ENCODE measurements at places on chromosomes 13 and 19.

GRCh38 chr13:101098873-101099272 is 317.4 kb downstream of the NALCN start:
- DNase-seq, result no peak

GRCh38 chr13:45511310-45512097 is 46.8 kb downstream of the COG3 start:
- DNase-seq, result peak; percentile 83

- no peak for DNase-seq
Measured at GRCh38 chr13:23842406-23842805, 46.8 kb downstream of the MIPEP start.

DNA sequence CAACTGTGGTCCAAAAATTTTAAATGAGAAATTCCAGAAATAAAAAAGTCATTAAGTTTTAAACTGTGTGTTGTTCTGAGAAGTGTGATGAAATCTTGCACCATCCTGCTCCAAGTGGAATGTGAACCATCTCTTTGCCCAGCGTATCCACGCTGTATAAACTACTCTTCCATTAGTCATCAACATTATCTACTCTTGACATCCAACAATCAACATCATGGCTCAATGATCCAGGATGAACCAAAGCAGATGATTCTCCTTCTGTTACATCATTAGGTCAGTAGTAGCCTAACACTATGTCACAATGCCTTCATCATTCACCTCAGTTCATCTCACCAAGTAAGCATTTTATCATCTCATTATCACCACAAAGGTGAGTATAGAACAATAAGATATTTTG is 55.3 kb downstream of the SUCLA2 start:
- DNase-seq, result no peak

DNA sequence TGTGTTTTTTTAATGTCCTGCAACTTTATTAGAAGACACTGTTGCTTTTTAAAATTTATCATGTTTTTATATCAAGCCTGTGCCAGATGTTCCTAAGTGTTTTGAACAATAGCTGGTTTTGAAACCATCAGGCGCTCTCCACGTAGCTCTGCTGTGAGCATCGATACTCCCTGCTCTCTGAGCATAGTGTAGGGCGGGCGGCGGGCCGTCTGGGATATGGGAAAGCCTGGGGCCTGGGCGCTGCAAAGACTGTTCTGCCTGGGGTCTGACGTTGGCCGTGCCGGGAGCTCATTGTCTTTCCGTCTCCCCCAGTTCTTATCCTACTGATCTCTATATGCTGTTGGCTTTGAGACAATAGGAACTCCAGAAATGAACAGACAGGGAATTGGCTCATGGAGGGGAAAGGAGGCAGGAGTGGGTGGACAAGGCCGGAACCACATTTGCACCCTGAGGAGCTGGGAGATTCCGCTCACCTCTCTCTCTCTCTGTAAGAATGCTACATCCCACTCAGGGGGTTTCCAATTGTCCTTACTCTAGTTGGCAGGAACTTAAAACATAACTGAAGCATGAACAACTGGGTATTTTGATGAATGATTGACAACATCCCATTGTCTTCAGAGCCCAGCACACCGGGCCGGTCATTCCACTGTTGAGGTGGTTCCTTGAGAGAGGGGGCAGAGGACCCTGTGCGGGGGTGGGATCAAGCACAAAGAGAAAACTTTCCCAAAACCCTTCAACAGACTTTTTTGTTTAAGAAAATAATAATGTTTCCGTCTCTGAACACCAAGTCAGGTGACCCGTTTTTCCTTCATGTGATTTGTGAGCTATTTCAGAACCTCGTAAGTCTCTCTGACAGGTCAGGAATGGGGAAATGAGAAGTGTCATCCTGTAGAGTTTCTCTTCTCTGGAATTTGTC is 64.7 kb downstream of the COL4A2 start:
- DNase-seq, result no peak

GRCh38 chr13:32261567-32261966 is 53.6 kb downstream of the ZAR1L start:
- DNase-seq, result peak; percentile 26

GRCh38 chr19:18282021-18282787 is 782 bp upstream of the JUND start:
- DNase-seq, result peak; percentile 81

DNA sequence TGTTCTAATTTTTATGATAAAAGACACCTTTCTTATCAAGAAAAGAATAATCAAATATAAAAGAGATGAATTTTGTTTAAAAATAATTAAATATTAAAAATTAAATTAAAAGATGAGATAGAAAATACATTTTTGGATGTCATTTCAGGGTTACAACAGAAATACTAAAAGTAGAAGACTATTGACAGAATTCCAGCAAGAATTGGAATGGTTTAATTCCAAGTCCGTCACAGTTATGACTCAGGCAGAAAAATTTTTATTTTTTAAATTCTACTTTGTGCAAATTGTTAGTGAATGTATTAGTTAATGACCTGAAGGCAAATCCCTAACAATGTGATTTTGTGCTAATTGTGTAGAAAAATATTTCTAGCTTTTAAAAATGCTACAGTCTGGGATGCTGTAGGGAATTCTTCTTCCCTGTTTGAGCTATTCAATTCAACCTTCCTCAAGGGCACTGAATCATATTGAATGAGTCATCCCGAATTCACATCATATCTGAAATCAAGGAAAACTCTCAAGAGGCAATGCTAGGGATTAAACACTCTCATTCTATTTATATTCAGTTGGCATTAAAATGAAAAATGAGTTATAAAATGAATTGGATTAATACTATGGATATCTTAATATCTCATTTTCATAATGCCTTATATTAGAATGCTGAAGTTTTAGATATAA is 633.5 kb upstream of the ATXN8OS start:
- DNase-seq, result peak; percentile 73

DNA sequence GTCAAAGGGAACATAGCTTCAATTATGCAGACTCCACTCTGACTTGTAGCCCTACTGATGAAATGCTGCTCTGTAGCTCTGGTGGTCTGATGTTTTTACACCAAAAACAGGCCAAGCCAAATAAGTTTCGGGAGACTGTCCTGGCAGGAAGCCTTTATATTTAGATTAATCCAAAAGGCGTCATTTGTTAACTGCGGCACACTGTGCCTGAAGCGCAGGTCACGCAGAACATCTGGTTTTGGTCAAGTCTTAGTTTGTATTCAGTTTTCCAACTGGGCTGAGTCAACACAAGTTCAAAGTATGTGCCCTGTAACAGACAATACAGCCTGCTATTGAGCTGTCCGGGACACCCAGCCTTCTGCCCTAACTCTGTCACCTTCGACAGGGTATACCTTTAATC is 154.6 kb upstream of the IPO5 start:
- no peak for DNase-seq

GRCh38 chr19:17279436-17279835 is 2.3 kb upstream of the ANKLE1 start:
- DNase-seq, result no peak

DNA sequence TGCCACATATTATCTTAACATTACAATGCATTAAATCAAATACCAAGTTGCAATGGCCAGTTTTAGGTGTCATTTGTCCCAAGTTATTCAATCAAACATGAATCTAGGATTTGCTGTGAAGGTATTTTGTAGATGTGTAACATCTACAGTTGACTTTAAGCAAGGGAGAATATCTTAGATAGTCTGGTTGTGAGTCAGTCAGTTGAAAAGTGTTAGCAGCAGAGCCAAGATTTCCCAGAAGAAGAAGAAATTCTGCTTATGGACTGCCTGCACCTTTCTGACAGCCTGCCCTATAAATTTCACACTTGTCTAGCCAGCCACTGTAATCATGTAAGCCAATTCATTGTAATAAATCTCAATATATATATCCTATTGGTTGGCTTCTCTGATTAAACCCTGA is 41.3 kb upstream of the INTS6 start:
- no peak for DNase-seq

GRCh38 chr13:65913173-65913572 is 1317.0 kb downstream of the PCDH9 start:
- DNase-seq, result peak; percentile 73

- peak; percentile 64 for DNase-seq
Measured at GRCh38 chr13:27339299-27339698, 68.7 kb downstream of the RASL11A start.

GRCh38 chr13:114107686-114108081 is 24.7 kb downstream of the RASA3 start:
- no peak for DNase-seq

DNA sequence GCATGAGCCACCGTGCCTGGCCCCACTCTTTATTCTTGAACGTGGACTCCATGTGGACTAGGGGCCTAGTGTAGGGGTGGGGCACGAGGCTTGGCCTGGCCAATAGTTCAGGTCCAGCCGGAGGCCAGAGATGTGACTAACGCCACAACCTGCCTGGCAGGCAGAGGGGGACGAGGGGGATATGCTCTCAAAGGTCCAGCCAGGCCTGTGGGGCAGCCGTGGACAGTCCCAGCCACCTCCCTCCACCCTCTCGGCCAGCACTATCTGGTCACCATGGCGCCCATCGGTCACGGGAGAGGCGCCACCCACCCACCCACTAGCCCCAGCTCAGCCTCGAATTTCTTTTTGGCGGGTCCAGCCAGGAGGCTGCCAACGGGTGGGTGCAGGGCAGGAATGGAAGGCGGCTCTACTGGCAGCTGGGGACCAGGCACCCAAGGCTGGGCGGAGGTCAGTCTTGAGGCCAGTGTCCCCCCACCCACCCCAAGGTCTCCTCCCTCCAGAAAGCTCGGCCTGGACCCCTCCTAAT is 2.2 kb upstream of the CERS1 start:
- DNase-seq, result no peak

DNA sequence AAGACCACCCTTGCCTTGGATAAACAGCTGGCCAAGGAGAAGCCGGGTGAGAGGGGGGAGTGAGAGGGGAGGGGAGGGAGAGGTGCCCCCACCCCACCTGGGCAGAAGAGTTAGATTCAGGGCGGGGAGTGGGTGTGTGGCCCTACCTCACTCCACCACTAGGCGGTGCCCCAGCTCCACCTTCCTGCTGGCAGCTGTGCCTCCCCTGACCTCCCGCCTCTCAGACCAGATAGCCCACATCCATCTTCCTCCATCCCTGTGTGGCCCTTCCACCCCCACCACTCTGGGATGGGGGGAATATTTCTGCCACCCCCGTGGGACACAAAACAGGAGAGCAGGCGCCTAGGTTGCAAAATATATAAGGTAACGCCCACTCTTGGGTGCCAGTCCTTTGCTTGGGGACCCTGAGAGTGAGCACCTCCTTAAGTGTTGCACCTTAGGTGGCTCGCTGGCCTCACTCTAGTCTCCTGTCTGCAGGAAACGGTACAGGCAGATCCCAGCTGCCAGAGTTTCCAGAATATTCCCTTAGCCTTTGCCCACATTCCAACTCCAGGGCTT is 13.8 kb upstream of the EHD2 start:
- peak; percentile 41 for DNase-seq

- DNase-seq, result no peak
Measured at GRCh38 chr19:45121827-45122345, 28.9 kb downstream of the PPP1R37 start.

GRCh38 chr13:71861769-71862458 is 5.1 kb downstream of the DACH1 start:
- no peak for DNase-seq

GRCh38 chr19:55340784-55341147 is 1.1 kb downstream of the KMT5C start:
- DNase-seq, result peak; percentile 24

GRCh38 chr19:1239420-1239795 is 1.6 kb upstream of the CBARP start:
- no peak for DNase-seq

DNA sequence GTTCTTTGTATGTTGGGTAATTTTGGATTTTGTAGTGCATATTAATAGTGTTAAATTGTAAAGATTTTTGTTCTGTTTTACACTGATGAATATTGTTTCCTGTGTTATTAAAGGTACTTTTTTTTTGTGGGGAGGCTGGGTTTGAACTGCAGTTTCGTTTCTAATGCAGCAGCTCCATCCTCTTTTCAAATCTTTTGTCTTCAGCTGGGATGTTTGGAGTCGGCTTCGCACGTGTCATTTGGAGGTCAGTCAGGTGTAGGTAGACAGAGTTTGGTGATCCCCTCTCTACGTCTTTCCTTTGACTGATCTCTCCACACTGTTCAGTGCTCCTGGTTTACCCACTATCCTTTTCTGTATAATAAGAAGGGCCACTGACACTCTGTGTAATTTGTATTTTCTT is 30.3 kb downstream of the TDRD3 start:
- no peak for DNase-seq

Measured in RKO (cell line).